Activated CD4-positive, alpha-beta T cell treated with anti-CD3 and anti-CD28 coated beads, Interleukin-10, Interleukin-2, amounts not matched to agents 100 ng/mL and 50 ng/mL, durations not matched to agents 16 hours and 8 hours (primary cell): ENCODE measurements at places on chromosomes 6 and 20.

GRCh38 chr20:32479697-32480171 lies 105.4 kb downstream of the NOL4L start:
- DNase-seq: no peak

DNA sequence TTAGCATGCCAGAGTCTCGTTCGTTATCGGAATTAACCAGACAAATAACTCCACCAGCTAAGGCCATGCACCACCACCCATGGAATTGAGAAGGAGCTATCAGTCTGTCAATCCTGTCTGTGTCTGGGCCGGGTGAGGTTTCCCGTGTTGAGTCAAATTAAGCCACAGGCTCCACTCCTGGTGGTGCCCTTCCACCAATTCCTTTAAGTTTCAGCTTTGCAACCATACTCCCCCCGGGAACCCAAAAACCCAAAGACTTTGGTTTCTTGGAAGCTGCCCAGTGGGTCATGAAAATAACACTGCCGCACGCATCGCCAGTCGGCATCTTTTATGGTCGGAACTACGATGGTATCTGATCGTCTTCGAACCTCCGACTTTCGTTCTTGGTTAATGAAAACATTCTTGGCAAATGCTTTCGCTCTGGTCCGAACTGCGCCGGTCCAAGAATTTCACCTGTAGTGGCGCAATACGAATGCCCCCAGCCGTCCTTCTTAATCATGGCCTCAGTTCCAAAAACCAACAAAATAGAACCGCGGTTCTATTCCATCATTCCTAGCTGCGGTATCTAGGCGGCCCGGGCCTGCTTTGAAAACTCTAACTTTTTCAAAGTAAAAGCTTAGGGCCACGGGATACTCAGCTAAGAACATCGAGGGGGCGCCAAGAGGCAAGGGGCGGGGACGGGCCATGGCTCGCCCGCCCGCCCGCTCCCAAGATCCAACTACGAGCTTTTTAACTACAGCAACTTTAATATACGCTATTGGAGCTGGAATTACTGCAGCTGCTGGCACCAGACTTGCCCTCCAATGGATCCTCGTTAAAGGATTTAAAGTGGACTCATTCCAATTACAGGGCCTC lies 1958.5 kb upstream of the DEFB115 start:
- DNase-seq: no peak

DNA sequence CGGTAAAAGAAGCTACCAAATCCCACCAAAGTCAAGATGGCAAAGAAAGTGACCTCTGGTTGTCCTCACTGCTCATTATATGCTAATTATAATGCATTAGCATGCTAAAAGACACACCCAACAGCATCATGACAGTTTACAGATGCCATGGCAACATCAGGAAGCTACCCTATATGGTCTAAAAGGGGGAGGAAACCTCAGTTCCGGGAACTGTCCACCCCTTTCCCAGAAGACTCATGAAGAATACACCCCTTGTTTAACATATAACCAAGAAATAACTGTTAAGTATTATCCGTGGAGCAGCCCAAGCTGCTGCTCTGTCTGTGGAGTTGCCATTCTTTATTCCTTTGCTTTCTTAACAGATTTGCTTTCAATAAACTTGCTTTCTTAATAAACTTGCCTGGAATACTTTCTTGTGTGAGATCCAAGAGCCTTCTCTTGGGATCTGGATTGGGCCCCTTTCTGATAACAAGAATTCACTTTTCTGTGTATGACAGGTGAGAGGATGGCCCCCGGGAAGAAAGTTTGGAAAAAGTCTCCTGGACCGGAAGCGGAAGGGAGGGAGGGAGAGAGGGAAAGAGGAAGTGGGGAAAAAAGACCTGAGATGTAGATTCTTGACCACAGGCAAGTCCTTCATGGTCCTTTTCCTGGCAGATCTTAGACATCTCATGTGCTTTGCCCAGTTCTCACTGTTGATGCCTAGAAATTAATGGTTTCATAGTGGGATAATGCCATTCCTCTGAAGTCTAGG lies 146.7 kb upstream of the ID4 start:
- DNase-seq: no peak

GRCh38 chr20:43689165-43689564 lies 22.3 kb downstream of the MYBL2 start:
- DNase-seq: no peak

- DNase-seq: no peak
Measured at GRCh38 chr6:211871-212497, 80.3 kb upstream of the DUSP22 start.

GRCh38 chr20:41078329-41078728 lies 49.7 kb downstream of the TOP1 start:
- peak; percentile 13 for DNase-seq

DNA sequence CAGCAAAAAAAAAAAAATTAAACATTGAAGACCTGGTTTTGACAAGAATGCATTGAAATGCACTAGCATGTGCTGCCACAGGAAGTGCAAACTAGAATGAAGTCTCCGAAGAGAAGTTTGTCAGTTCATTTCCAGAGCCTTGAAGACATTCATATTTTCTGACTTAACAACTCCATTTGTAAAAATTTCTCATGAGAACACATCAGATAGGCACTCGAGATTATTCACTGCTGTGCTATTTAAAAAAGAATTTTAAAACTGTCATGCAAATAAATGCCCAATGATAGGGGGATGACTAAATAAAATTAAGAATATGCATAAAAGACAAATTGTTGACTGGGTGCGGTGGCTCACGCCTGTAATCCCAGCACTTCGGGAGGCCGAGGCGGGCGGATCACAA lies 394.6 kb upstream of the JARID2 start:
- DNase-seq: no peak

DNA sequence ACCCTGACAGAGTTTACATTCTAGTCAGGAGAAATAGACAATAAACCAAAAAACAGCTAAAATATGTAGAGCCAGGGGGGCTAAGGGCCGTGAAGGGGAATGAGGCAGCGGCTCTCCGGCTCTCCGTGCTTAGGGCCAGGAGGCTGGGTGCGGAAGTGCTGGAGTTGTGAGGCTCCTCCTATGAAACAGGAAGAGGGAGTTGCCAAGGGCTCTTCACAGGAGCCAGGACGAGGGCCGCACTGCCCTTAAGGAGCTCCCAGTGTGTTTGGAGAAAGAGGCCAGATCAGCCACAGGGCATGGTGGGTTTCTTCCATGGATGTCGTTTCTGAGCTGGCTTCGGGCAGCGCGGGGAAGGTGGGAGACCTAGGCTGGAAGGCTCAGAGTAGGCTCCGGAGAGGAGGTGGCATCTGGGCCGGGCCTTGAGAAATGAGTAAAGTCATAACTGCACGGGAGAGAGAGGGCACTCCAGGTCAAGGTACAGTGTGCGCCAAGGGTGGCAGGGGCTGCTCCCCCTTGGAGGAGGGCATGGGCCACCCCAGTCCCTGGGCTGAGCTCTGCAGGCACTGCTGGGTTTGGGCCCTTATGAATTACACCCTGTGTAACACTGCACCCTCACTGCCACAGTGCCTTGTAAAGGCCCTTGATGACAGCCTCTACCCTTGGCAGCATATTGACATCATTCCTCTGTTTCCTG lies 20.8 kb upstream of the MLN start:
- DNase-seq: no peak

GRCh38 chr6:35879151-35879550 lies 41.7 kb downstream of the SRPK1 start:
- no peak for DNase-seq

- no peak for DNase-seq
Measured at GRCh38 chr20:12098421-12098820, 180.7 kb downstream of the BTBD3 start.

DNA sequence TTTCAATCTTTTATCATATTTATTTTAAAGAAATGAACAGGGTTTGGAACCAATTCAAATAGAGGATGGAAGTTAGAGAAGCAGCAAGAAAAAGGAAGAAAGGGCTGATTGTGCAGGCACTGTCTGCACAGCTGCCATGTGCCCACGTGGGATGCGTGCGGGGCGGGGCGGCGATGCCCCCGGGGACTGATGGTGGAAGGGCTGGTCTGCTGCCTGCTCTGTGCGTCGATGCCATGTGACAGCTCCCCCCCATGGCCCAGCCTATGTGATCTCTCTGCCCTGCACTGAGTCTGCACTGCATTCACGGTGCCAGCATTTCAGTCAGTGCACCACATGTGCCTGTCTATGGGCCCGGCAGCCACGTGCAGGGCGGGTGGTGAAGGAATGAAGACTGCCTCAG lies 96.4 kb downstream of the IRF4 start:
- no peak for DNase-seq

DNA sequence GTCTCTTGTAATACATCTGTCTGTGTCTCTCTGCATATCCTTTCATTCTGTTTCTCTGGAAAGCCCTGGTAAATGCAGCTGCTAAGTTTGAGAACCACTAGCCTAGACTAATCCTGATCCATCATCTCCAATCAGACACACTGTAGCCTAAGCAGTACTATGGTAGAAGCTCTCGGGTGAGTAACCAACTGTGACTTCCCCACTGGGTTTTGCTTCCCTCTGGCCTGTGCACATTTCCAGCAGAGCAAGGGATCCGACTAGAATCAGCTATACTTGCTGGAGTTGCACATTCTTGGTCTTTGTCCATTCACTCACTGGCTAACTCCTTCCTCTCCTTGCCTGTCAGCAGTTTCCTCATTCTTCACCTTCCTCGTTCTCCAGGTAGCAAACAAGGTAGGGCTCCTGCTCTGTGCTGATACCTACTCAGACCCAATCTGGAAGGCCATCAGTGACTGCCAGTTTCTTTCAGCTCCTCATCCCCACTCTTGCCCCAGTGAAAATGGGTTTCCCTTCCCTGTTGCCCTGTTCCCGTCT lies 184.2 kb downstream of the PLCB4 start:
- DNase-seq: no peak

GRCh38 chr20:1214838-1215261 lies 11.0 kb upstream of the RAD21L1 start:
- peak; percentile 31 for DNase-seq

DNA sequence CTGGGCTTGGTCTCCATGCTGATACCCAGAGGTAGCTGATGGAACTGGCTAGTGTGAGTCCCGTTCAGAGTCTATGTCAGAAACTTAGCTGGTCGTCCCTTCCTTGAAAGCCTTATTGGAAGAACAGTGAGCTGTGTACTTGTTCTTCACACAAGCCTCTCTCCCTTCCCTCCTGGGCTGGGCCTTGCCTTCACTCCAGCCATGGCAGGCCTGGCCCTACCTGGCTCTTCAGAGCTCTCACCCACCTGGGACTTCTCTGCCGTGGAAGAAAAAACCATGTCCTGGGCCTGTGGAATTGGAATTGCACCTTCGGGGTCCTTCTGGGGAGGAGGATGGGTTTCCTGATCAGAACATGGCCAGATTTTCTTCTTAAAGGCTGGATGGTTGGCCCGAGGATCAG lies 20.3 kb upstream of the ZNF831 start:
- DNase-seq: no peak

- DNase-seq: no peak
Measured at GRCh38 chr6:4672772-4673171, 103.4 kb upstream of the CDYL start.

GRCh38 chr6:113219783-113220182 lies 637.4 kb upstream of the MARCKS start:
- no peak for DNase-seq

GRCh38 chr20:43388268-43389002 lies 69.3 kb upstream of the SRSF6 start:
- no peak for DNase-seq

- no peak for DNase-seq
Measured at GRCh38 chr20:20709887-20710286, 2.6 kb downstream of the RALGAPA2 start.

DNA sequence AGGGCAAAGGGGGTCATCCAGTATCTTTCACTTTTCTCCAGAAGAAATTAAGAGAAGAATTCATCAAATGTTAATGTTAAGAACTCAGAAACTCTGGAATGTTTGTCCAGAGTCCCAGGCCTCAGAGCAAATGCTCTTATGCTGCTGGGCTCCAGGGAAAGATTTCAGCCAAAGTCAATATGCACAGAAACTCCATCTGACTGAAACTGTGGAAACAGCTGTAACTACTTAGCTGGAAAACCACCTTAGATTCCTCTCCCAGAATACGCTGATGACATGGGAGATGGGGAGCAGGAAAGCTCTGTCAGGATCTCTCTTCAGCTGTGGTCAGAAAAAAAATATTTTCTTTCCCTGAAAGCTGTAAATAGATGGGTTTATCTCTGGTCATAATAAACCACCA lies 559.6 kb downstream of the RFPL4B start:
- no peak for DNase-seq

DNA sequence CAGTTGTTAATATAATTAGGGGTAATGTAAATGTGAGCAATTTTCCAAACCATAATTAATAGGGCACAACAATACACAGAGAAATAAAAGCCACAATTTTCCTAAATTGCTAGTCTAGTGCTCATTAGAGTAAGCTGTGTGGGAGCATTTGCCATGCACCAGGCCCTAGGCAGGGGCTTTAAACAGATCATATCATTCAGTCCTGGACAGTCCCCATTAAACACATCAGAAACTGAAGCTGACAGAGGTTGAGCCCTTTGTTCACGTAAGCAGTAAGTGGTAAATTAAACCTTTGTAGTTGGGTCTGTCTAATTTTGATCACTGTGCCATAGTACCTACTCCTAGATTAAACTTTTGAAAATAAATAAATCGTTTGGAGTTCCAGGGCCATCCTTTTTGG lies 931.1 kb downstream of the C6orf118 start:
- DNase-seq: no peak

GRCh38 chr6:91340896-91341395 lies 754.1 kb upstream of the MAP3K7 start:
- no peak for DNase-seq

- DNase-seq: no peak
Measured at GRCh38 chr20:47907031-47907675, 121.9 kb upstream of the SULF2 start.

DNA sequence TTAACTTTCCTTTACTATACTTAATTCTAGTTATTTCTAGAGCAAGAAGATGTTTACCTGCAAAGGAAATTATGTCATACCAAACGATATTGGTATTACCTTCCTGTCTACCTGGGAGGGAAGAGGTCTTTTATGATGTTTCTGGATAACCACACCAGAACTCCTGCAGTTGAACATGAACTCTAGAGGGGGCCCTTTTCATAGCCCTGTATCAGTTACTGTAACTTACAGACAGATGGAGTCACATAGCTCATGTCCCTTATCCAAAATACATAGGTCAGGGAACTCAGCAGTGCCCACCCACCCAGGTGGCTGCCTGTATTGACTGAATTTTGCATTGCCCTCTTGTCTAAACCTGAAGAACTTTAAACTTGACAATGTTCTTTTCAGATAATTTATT lies 35.1 kb upstream of the MYL9 start:
- DNase-seq: peak; percentile 47

GRCh38 chr20:53281557-53282117 lies 309.5 kb downstream of the TSHZ2 start:
- no peak for DNase-seq
